PC-9 (cell line): ENCODE measurements at places on chromosomes 7 and 10.

DNA sequence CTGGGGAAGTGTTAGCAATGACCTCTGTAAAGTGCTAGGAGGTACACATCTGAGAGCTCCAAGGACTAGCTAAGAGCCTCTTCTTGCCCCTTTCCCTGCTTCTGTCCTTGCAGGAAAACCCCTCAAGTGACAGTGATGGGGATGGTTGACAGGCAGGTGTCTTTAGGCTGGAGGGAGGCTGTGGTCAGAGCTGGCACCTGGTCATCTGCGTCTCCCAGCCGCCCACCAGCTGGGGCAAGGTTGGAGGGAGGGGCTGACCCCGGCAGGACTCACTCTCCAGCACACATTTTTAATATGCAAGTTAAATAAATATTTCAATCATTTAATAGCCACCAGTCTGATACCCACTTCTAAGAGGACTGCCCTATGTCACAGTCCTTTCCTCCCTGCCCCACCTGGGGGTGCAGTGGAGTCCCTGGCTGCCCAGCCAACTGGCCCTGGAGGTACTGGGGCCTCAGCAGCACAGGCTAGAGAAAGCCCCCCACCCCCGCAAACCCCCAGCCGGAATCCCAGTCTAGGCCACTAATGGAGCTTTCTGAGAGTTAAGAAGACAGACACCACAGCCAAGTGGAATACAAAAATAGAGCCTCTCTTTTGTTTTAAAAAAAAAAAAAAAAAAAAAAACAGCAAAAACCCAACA lies 6.3 kb downstream of the FGF8 start:
- DNase-seq: no peak

DNA sequence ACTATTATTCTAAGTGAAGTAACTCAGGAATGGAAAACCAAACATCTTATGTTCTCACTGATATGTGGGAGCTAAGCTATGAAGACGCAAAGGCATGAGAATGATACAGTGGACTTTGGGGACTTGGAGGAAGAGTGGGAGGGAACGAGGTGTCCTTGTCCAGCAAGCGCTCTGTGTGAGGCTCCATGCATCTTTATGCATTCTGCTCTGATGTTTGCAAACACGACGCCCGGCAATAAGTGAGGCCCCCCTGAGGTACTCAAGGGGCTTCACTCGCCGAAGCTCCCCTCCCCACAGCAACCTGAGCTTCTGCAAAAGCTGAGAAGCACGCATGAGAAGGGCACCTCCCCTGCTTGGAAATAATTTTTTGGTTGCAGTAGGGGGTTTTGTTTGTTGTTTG lies 103.3 kb downstream of the LHPP start:
- DNase-seq: no peak

GRCh38 chr10:60312818-60313588 lies 76.7 kb downstream of the ANK3 start:
- peak; percentile 71 for DNase-seq

DNA sequence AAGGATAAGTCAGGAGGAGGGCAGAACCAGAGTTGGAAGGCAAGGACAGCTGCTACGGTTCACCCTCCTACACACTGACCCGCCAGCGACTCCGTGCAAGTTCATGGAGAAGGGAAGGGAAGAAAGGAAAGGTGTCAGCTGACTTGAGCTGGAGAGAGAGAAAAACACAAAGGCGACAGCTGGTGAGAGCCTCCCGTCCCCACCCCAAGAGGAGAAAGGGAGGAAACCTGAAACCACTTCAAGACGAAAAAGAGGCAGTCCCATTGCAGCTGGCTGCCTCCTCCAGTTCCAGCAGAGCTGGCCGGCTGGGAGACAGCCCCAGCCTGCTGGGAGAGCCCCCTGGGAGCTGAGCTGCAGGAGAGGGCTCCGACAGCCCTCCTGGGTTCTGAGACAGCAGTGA lies 75.2 kb downstream of the PARD3 start:
- DNase-seq: no peak

- no peak for DNase-seq
These were observed 32.2 kb downstream of the CTTNBP2 start for GRCh38 chr7:117841011-117841410.

- DNase-seq: no peak
These were observed 19.5 kb upstream of the VPS41 start for GRCh38 chr7:38928506-38928905.

GRCh38 chr10:98391065-98391464 lies 23.9 kb downstream of the PYROXD2 start:
- DNase-seq: no peak

GRCh38 chr7:12685550-12685949 lies 1.9 kb upstream of the ARL4A start:
- no peak for DNase-seq

DNA sequence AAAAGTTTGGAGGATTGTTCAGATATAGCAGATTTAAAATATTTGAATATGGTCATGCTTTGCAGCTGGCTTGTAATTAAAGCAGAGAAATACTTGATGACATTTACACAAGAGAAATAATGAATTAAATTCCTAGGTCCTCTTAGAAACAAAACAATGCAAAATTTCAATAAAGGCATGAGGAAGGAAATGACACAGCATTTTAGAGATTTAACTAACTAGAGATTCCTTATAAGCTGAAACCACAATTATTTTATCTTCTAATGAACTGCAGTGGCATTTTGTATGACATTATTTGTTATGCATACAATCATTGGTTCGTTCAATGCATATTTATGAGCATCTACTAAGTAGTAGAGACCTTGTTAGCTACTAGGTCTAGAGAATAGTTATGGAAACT lies 490.9 kb downstream of the ZWINT start:
- no peak for DNase-seq

GRCh38 chr7:39588416-39588815 lies 22.2 kb downstream of the YAE1 start:
- DNase-seq: no peak

DNA sequence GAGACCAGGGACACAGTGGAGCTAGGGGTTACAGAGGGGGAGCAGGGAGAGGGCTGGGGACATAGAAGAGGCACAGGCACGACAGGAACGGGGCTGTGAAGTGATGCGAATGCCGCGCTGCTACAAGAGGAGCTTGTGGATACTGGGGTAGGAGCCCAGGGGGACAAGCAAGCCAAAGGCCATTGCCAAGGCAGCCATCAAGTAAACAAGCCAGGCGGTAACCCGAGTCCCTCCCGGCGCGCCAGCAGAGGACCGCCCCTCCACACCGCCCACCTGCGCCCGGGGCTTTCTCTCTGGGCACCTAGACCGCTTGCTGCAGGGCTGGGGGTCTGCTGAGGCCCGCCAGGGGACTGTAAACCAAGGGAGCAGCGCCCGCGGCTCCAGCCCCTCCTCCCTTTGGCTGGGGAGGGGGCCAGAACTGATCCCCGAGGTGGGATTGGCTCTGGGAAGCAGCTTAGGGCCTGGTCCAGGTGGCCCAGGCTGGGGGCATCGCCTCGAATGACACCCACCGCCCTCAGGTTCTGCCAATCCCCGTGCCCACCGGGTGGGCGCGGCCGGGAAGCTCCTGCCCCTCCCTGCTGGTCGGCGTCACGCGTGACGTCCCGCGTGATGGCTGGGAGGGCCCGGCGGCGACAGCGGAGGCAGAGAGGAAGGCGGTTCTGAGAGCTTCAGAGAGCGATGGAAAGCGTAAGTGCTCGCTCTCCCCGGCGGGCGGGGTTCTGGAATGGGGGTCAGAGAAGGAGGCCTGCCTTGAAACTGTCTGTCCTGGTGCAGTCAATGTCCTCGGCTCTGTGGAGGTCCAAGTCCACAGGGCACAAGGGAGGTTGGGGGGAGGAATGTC lies 982 bp downstream of the SFXN3 start:
- peak; percentile 35 for DNase-seq

DNA sequence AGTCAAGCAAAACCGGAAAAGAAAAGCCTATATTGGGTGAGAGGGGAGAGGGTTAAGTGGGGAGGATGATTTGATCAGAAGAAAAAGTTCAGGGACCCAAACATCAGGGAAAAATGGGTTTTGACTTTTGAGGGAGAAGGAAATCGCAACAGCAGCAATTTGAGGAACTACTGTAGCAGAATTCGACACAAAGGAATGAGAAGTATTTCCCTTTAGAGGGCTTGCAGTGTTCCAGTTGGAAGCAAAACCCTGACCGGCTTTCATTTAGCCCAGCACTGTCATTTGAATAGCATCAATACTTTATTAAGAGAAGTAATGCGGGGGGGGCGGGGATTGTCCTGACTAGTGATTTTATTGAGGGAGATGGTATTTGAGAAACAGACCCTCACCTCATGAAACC lies 37.2 kb upstream of the GATA3 start:
- DNase-seq: no peak

- DNase-seq: peak; percentile 83
These were observed 7.1 kb upstream of the AMZ1 start for GRCh38 chr7:2680792-2681490.

DNA sequence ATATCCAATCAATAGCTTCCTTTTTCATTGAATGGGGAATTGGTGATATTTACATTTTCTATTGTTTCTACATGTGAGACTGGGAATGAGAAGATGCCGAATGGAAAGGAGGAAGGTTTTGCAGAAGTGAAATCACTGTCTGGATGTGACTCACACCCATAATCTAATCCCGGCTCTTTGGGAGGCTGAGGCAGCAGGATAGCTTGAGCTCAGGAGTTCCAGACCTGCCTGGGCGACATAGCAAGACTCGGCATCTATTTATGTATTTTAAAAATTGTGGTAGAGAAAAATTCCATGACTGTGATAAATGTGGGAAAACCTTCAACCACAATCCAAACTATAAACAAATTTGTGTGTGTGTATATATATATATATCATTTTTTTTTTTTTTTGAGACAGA lies 10.9 kb upstream of the FIS1 start:
- no peak for DNase-seq

DNA sequence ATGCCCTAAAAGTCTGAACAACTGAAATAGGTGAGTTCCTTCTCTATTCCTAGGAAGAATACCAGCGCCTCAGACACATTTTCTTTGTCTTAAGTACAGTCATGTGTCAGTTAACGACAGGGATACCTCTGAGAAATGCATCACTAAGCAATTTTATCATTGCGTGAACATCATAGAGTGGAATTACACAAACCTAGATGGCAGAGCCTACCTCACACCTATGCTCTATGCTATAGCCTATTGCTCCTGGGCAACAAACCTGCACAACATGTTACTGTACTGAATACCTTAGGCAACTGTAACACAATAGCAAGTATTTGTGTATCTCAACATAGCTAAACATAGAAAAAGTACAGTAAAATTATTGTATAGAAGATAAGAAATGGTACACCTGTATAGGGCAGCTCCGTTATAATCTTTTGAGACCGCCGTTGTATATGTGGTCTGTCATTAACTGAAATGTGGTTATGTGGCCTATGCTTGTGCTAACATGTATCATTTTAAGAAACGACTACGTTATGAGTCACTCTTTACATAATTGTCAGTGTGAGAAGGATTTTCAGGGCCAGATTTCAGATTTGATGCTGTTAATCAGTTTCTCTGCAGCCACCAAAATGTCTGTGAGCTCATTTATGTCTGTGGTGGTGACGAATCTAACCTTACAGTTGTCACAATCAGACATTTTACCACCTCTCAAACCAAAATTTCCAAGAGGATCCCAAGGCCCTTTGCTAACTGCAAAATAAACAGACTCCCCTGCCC lies 66.1 kb upstream of the STK17A start:
- DNase-seq: no peak

DNA sequence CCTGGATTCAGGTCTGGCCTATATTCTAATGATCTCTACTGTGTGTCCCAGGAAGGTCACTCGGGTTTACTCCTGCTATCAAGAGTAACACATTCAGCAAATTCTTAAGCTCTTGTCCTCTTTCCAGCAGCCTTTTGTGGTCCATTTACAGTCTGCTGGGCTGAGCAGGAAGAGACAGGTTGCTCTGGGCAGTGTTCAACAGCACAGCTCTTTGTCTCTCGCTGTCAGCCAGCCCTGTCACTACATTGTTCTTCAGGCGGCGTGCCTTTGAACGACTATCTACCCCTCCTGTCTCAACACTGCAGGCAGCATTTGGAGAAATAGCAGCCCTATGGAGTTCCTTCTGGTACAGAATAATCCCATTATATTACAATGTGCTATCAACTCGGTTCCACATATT lies 192.2 kb upstream of the TBX20 start:
- no peak for DNase-seq

GRCh38 chr7:25781704-25782103 lies 370.3 kb upstream of the NFE2L3 start:
- no peak for DNase-seq

GRCh38 chr7:70506434-70506833 lies 625.5 kb upstream of the GALNT17 start:
- DNase-seq: no peak

DNA sequence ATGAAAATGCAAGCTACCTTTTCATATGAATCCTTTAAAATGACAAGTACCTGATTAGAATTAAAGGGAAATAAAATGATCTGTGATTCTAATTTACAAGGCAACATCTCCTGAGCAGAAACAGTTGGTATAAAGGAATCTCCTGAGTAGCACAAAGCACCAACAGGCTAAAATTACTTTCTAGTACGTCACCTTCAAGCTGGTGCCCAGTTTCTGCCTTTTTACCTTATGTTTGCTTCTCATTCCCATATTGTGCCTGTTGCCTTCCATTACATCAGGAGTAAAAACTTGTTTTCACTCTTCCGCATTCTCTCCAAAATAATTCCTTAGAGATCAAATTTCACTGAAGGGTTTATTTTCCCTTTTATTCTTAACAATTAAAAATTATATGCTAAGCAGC lies 587.1 kb upstream of the KCND2 start:
- no peak for DNase-seq

DNA sequence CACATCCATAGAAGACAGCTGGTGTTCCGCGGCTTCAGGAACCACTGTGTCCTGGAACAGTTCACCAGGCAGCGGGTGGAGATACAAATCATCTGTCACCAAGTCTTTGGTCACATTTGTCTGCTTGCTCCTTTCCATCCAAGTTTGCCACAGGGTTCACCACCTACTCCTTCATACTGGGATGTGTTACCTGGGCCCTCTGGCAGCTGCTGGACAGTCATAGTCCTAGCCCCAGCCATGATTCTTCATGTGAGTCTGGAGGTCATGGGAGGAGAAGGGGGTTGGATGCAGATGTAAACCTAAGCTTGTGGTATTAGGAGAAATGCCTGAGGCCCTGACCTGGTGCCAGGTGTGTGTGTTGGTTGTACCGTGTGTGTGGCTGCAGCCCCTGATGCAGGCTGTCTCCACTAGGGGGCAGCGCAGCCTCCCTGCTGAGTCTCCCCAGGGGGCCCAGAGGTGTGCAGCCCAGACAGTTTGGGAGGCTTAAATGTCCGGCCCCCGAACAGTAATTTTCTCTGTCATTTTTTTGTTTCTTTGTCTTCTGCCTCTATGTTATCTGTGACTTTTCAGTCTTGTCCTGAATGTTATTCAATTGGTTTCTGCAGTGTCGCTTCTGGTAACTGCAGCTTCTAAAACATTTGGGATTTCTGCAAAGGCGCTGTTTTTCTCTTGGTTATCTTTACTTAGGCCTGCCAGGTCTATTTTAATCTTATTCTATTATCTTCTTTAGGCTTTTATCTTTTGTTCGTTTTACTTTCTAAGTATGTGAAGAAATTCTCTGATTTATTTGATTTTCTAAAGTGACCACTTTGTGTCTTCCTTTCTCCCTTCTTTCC lies 14.8 kb downstream of the NPS start:
- DNase-seq: peak; percentile 10

DNA sequence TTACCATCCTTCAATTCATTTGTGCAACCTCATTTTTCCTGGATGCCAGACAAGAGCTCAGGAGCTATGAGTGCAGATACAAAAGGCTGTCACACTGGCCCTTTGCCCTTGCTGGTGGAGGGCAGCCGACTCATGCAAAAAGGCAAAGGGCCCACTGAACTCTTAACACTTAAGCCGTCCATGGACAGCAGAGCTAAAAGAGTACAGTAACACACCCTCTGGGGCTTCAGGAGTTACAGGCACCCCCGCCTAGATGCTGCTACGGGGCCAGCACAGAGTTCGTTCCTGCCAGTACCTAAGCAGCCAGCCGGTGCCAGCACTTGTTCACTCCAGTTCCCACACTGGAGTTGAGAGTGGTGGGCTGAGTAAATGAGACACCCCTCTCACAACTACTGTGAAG lies 69.9 kb upstream of the MRLN start:
- DNase-seq: no peak
